ENCODE measurements at places on chromosomes 5 and 9.

- DNase-seq: no peak
Observed at GRCh38 chr5:171953860-171954701, 52.4 kb downstream of the FBXW11 start.

GRCh38 chr9:35108461-35108860, 5.5 kb upstream of the STOML2 start:
- no peak for DNase-seq

DNA sequence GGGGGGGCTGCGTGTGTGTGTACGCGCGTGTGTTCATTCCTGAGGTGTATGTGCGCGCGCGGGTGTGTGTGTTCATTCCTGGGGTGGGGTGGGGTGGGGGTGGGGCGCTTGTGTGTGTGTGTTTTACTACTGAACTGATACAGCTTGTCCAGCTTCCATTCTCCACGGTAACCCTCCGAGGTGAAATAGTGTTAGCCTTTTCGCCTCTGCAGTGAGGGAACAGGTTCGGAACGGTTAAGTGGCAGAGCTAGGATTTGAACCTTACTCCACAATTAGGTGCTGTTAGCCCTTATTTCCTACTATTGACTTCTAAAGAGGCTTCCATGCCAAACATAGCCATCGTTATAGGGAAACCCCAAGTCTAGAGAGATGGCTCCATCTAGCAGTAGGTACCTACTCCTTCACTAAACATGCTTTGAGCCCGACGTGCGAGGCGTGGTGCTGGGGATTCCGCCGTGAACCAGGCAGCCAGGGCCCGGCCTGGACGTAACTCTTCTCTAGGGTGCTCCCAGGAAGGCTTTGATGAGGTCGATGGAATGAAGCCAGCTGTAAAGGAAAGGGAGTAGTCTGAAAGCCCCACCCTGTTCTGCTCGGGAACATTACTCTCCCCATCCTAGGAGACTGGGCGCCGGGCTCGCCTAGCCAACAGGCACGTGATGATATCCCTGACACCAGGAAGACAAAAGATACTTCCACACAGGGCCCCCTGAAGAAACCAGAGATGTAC, 782 bp upstream of the SKP1 start:
- no peak for DNase-seq

DNA sequence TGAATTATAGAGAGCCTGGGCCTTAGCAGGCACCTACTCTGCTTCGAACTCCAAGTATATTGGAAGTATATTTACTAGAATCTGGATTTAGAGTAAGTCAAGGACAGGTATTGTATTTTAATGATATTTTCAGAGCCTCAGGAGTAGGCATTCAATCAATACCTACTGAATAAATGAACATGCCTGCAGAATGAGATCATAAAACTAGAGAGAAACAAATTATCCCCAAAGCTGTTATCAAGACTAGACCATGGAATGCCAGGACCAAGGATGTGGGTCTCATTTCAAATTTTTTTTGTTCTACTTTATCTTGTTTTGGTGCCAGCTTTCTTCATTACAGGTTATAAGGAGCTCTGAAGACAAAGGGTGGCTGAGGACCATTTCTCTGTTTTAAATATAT, 66.0 kb downstream of the GDNF start:
- no peak for DNase-seq

DNA sequence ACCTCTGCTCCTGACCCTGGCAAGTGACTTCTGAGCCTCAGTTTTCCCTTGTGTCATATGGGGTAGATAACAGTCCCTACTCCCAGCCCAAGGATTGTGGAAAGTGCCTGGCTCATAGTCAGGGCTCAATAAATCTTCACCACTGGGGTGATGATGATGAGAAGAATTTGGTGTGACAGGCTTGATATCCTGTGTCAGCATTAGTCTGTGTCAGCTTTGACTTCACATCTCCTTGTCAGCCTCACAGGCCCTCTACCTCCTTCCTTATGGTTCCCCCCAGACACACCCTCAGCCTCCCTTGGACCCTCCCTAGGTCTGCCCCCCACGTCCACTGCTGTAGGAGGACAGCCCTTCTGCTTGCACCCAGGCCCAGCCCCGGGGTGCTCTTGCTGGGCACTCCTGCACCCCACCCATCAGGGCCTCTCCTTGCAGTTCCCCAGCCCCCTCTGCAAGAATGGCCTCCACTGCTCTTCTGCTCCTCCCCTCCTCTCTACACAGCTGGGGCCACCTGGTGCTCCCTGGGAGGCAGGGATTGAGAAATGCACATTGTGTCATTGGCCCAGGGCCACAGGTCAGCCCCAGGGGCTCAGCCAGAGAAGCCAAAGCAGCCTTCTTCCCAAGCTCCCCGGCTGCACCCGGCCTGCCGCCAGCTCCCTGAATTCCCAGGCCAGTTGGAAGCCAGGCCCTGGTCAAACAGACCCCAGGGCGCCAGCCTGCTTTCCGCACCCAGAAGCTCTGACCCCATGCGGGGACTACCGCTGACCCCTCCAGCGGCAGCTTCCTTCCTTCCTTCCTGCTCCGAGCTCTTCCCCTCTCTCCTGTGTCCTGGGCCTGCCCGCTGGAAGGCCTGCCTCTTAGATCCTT, 7.7 kb downstream of the FGFR4 start:
- no peak for DNase-seq

DNA sequence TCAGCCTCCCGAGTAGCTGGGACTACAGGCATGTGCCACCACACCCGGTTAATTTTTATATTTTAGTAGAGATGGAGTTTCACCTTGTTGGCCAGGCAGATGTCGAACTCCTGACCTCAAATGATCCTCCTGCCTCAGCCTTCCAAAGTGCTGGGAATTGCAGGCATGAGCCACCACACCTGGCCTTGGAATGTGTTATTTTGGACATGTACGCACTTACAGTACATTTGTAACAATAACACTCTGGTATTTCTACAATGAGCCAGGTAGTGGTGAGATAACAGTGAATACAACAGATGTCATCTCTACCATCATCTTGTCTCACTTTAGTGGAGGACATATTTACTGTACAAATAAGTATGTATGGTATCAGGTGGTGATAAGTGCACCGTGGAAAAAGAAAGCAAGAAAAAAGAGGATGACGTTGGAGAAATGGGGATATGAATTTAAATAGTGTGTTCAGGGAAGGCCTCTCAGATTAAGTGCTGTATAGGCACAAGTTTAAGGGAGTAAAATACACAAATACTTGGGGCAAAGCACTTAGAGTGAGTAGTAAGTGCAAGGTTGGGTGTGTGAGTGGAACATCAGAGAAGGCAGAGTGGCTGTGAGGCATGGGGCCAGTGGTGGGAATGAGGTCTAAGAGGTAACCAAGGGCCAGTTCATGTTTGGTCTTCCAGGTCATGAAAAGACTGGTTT, 100.1 kb downstream of the CDC42SE2 start:
- DNase-seq: no peak

GRCh38 chr5:120644516-120644915, 180.4 kb downstream of the PRR16 start:
- no peak for DNase-seq

GRCh38 chr5:73317523-73317922, 131.1 kb downstream of the FOXD1 start:
- no peak for DNase-seq

GRCh38 chr9:128765499-128765898, 6.2 kb downstream of the ZER1 start:
- no peak for DNase-seq

- no peak for DNase-seq
Observed at GRCh38 chr5:75277463-75277862, 40.8 kb upstream of the ANKRD31 start.

DNA sequence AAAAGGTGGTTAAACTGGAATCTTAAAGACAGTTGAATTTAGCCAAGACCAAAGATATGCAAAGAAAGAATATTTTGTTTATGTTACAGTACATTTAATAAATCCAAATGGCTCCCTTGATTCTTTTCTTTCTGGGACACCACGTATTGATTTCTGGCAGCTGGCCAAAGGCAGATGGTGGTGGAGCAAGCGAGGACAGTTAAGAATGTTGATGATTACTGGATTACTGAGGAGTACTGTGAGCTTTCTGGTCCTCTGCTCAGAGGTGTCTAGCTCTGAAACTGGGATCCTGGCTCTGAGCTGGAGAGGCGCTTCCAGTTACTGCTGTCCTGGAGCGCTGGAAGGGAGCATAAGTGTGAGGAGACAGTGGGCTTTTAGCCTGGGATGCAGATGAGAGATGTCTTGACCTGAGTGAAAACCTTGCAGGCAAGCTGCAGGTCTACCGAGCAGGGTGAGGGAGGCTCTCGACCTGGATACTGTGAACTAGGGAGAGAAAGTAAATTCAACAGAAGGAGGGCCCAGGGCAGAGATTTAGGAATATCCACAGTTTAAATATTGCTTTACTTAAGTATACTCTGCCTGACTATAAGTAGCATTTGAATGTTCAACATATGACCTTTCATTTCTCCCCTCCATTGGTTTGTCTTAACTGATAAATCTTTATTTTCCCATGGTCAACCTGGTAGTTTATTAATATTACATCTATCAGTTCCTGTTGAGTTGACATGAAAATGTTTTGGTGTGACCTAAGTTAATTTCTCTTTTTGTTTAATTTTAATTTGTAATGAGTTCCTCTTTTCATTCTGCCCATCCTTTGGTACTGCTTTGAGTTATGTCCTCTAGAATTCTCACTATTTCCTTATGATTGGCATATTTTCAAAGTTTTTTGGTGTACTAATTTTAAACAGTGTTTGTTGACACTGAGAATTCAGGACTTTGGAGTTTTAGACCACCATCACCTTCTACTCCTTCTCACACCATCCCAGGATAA, 3.7 kb downstream of the SYK start:
- DNase-seq: no peak

DNA sequence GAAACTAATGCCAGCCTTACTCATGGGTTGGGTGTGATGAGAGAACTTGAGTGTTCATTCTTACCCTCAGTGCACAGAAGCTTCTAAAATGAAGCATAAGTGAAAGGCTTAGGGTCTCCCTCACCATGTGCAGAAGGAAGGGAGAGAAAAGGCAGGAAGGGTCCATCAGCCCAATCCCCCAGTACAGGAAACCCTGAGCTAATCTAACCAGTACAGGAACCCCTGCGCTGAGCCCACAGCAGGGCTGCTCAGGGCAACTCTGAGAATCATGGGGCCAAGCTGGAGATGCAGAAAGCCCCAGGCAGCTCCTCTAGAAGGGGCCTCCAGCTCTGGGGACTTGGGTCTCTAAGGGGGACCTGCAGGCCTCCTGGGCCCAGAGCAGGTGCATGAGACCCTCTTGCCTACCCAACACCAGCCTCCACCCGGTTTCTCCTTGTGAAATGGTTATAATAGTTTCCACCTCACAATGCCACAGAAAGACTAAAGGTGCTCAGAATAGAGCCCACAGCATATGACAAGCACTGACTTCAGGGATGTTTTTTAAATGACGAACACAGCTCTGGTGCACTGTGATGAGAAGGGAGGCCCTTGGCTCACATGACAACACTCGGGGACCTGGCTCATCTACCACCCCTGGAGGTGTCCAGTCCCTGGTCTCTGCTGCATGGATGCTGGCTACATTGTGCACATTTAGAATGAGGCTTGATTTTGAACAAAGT, 190.1 kb downstream of the ACTL7B start:
- no peak for DNase-seq

All from CD4-positive, alpha-beta T cell treated with Interleukin-2 at 100 ng/mL for 4 hours (primary cell).